Brain pericyte (primary cell): ENCODE measurements at places on chromosomes 12 and 14.

- no peak for DNase-seq
Measured at GRCh38 chr12:92828565-92828964, 100.5 kb downstream of the EEA1 start.

DNA sequence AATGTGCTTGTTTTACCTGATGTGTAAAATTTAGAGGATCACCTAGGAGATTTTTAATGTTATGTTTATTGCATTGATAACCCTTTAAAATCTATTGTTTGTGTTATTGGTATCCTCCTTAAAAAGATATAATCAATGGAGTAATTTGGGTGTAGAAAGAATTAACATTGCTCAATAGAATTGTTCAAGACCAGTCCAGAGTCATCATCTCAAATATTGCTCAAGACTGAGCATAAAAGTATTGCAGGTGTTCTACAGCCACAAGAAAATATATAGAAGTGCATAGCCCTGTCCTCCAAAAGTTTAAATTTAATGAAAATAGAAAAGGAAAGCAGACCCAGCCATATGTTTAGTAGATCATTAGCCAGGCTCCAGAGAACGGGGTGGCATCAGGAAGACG lies 102.5 kb upstream of the ARID2 start:
- no peak for DNase-seq

GRCh38 chr12:47860279-47860841 lies 40.7 kb upstream of the HDAC7 start:
- DNase-seq = no peak

- DNase-seq = peak; percentile 5
Measured at GRCh38 chr12:95446506-95446900, 27.4 kb upstream of the METAP2 start.

GRCh38 chr12:115672086-115672485 lies 605.4 kb downstream of the MED13L start:
- DNase-seq = no peak

- no peak for DNase-seq
Measured at GRCh38 chr12:11960646-11961045, 110.1 kb upstream of the BCL2L14 start.

GRCh38 chr14:86596024-86596423 lies 1066.1 kb downstream of the FLRT2 start:
- DNase-seq = no peak

DNA sequence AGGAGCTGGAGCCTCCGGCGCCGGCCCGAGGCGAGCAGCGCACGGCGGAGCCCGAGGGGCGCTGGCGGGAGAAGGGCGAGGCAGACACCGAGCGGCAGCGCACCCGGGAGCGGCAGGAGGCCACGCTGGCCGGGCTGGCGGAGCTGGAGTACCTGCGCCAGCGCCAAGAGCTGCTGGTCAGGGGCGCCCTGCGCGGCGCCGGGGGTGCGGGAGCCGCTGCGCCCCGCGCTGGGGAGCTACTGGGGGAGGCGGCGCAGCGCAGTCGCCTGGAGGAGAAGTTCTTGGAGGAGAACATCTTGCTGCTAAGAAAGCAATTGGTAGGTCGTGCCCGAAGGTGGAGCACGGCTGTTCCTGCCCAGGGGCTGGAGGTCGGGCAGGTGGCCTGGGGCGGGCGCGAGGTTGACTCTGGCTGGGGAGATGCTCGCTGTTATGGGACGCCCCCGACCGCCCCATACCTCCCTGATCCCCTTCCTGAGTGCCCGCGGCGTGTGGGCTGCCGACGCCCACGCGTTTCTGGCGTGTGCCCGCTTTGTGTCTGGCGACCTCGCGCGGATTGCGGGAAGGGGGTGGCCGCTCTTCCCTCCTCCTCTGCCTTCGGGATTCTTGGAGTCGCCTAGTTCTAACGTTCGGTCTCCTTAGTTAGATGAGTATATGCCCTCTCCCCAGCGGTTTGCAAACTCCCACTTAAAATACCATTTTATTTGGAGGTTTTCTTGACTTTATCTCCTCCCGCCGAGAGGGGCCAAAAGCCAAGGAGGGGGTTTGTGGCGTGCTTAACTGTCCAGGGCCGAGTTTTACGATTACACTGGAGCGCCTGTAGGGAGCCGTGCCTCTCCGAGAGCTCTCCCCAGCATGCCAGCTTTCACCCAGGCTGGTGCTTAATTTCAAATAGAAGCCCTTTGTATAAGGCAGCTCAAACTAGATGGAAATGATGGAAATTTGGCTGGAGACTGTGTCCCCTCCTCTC lies 752 bp downstream of the DACT1 start:
- DNase-seq = no peak

DNA sequence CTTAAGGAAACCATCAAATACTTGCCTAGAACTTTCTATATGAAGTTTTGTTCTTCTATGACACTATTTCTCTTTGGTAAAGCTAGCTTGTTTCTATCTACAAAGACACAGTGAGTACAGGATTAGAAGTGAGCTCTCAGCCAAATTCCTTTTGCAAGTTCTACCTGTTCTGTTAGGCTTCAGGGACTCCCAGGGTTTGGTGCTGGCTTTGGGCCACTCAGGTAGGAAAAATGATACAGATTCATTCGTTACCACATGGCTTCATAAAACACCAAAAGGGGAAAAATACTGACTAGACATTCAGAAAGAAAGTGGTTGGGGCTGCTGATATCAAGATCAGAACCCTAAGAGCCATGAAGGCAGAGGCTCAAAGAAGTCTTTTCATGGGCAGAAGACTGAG lies 13.8 kb downstream of the ZC2HC1C start:
- DNase-seq = no peak

DNA sequence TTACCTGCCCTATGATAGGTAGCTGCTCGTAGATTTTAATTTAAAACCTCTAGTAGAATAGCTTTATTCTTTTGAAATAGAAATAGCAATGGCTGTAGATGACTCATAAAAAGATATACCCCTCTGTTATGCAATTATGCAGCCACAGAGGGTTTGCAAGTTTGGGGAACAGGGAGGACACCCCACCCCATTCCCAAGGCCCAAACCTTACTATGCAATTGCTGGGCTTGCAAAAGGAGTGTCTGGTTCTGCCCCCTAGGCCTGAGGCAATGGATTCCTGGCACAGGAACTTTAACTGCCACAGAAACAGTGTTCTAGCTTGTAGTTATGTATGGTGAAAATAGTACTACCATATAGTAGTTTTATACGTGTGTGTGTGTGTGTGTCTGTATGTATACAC lies 403.3 kb downstream of the ADAMTS20 start:
- DNase-seq = no peak

- no peak for DNase-seq
Measured at GRCh38 chr12:18297902-18298301, 36.6 kb downstream of the PIK3C2G start.

DNA sequence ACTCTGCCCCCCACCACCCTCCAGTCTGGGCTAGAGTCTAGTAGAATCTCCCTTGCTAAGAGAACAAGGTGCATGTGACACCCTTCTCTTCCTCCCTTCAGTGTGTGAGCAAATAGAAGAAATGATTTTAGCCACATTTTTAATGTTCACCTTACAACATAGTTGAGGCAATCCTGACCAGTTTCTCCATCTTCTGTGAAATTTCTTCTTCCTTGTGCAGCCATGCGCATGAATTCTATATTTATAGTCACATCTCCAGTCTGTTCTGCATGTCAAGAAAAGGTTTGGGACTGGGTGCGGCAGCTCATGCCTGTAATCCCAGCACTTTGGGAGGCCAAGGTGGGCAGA lies 9.5 kb upstream of the LTA4H start:
- no peak for DNase-seq

DNA sequence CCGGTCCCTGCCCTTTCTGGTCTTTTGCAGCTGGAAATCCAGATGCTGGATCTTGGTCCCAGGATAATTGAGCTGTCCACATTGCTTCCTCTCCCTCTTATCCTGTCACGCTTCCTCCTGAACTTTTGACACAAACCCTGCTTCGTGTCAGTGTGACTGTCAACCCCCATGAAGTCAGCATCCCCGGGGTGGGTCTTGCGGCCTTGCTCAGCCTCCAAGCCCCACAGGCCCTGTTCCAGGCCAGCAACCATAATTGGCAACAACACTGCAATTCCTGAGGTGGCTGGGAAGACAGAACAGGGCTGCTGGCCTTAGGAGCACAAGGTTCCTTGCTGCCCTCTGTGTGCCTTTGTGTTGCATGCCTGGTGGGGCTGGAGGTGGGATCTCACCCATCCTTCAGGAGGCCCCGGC lies 74.9 kb downstream of the NTF3 start:
- no peak for DNase-seq

GRCh38 chr12:701896-702539 lies 38.8 kb upstream of the NINJ2 start:
- DNase-seq = no peak

GRCh38 chr14:44162197-44162596 lies 344.9 kb downstream of the FSCB start:
- no peak for DNase-seq

DNA sequence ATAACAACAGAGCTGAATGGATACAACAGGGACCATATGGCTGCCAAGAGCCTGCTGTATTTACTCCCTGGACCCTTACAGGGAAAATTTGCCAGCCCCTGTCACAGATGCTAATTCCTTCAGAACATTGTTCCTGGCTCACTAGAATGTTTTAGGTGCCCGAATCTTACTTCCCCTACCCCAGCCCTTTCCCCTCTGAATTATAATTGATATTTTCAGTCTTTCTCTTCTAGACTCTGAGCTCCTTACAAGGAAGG lies 235.3 kb downstream of the KSR2 start:
- no peak for DNase-seq

GRCh38 chr12:22677781-22678574 lies 53.0 kb downstream of the ETNK1 start:
- DNase-seq = no peak

DNA sequence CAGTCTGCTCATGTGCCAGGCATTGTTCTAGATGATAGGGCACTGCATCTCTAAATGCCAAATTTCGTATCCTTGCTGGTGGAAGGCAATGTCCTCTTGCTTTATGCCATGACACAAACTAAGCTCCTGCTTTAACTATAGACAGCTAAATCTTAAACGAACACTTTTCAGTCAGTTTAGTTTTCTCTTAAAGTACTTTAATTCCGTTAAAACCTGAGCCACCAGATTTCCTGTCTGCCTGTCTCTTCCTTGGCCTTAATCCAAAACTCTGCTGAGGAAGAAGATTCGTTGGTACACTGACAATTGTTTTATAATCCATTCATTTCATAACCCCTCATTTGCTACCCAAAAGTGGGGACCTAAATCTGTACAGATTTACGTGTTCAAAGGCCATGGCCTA lies 194.4 kb upstream of the BCL2L14 start:
- no peak for DNase-seq

DNA sequence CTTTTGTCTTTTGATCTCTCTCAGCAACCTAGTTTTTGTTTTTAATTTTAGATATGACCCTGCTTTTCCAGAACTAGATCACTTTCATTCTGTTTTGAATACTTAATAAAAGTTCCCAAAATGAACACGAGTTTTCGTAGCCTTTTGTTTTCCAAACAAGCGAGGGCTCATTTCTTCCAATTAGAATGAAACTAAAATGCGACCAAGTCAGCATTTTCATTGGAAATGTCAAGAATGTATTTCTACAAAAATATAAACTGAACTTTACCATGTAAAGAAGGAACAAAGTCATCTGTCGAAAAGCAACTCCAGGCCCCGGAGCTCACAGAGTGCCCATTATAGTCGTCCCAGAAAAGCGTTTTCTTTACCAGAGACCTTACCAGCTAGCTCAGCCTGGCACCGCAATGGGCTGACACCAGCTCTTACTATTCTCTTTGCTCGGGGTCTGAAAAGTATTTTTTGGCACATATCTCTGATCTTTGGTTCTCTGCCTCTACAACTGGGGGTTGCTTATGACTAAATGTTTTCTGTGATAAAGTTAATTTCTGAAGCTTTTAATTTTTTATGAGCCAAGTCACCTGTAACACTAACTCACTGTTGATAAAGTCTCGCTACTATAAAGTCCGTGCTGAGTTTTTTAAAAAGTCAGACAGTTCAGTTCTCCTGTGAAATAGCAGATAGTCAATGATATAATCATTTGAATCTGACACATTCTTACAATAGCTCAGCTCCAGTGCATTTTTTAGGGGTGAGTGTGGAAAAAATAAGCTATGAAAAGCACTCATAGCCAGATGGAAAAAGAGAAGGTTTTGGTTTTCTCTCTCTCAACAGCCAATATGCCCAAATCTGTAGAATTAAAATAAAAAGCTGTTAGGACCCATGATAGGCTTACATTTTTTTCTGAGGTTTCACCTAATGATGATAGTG lies 43.4 kb downstream of the SAMD4A start:
- DNase-seq = no peak

DNA sequence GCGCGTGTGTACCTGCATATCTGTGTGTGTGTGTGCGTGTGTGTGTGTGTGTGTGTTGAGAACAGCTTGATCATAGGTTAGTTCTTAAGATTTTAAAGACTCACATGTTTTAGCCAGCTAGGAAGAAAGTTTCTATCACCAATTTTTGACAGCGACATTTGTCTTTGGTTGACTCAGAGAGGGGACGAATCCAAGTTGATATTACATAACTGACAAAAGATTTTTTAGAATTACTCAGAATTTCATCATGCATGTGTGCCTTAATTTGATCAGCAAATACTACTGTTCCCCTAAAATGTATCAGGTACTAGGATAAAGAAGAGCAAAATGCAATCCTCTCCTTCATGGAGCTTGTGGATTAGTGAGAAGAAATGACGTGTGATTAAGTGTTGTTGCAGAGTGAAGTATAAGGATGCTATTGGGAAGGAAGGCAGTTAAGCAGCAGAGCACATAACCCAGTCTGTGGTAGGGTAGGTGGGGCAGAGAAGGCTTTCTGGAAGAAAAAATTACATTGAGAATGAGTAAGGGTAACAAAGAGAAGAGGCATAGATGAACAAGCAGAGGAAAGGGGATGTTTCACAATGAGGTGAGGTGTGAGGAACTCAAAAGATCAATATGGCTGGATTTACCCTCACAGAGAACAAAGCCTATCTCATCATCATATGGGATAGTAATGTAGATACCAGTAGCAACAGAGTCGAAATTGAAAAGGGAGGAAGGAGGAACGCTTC lies 77.5 kb downstream of the ELK3 start:
- no peak for DNase-seq

- DNase-seq = no peak
Measured at GRCh38 chr12:93790472-93791152, 113.4 kb downstream of the CRADD start.

- DNase-seq = no peak
Measured at GRCh38 chr14:94313991-94314655, 9.0 kb downstream of the SERPINA6 start.

GRCh38 chr14:105197211-105197641 lies 16.1 kb upstream of the NUDT14 start:
- DNase-seq = no peak

DNA sequence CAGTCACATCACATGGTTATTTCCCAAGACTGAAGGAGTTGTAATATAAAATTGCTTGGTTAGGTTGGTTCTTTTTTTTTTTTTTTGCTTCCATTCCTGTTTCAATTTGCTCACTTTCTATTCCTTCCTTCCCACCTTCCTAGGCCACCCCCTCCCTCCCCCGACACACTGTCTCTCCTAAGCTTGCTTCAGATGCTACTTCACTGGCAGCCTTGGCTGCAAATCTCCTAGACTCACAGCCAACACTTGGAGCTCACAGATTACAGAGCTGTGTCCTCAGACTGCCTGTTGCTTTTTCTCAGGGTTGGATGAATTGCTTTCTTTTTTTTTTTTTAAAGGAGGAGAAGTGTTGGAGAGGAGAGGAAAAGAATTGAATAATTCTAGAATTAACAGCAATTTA lies 77.3 kb upstream of the GRIN2B start:
- DNase-seq = no peak

- DNase-seq = no peak
Measured at GRCh38 chr14:97995038-97995437, 1197.9 kb downstream of the VRK1 start.
